ENCODE measurements at places on chromosomes 16 and 17.

GRCh38 chr17:79733692-79734070, 2.9 kb downstream of the ENPP7 start:
- H3K4me1 ChIP-seq = peaks cover 12% of the 10 kb centered on the region
- DNase-seq = no peak
- no peak overlapping the region for H3K4me3 ChIP-seq
- no peaks in the 10 kb centered on the region for H3K36me3 ChIP-seq

- H3K27me3 ChIP-seq = no peaks in the 10 kb centered on the region
- H3K27ac ChIP-seq = no peak overlapping the region
- H3K4me3 ChIP-seq = no peak overlapping the region
- no peak for DNase-seq
- no peaks in the 10 kb centered on the region for H3K36me3 ChIP-seq
- H3K4me1 ChIP-seq = peaks cover 4% of the 10 kb centered on the region
These were observed 118.4 kb upstream of the CDC42EP4 start for GRCh38 chr17:73430165-73430680.

- peaks cover 59% of the 10 kb centered on the region for H3K36me3 ChIP-seq
- no peaks in the 10 kb centered on the region for H3K4me1 ChIP-seq
- no peak for DNase-seq
- H3K4me3 ChIP-seq = no peak overlapping the region
- no peak overlapping the region for H3K27ac ChIP-seq
These were observed 8.9 kb downstream of the EME1 start for GRCh38 chr17:50381920-50382319.

DNA sequence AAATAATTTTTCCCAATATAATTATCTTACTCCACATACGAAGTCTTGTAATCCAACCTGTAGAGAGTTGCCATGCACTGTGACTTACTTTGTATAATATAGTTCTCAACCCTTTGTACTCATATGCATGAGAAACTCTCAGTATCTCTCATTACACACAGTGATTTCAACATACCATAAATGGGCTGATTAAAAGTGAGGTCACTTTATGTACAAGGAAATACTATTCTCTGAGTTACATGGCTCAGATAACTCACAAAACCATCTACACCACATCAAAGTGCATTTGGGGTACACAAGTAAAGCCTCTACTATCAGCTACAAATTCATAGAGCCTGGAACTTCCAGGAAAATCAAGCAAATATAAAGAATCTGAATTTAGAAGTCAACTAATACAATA, 27.9 kb downstream of the SLFN12 start:
- peak; percentile 11 for DNase-seq
- no peaks in the 10 kb centered on the region for H3K4me1 ChIP-seq
- H3K4me3 ChIP-seq = no peak overlapping the region
- peaks cover 19% of the 10 kb centered on the region for H3K36me3 ChIP-seq

DNA sequence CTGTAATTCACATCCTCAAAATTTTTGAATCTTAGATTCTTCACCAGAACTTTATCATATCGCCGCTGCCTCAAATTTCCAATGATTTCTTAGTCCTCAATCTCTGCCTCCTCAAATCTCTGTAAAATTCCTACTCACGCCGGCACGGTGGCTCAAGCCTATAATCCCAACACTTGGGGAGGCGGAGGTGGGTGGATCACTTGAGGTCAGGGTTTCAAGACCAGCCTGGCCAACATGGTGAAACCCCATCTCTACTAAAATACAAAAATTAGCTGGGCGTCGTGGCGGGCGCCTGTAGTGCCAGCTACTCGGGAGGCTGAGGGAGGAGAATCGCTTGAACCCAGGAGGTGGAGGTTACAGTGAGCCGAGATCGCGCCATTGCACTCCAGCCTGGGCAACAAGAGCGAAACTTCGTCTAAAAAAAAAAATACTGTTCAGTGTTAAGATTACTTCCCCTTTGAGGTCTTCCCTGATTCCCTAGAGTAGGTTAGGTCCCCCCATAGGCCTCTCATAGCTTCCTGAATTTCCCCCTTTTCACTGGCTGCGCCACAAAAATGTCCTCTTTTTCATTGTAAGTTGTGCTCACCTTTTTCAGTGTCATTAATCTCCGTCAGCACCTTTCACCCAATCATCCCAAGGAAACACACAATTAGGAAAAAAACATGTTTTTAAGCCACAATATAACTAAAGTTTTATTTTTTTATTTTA, 919 bp upstream of the CBX1 start:
- peak overlapping the region; percentile 81 for H3K4me3 ChIP-seq
- peaks cover 46% of the 10 kb centered on the region for H3K4me1 ChIP-seq
- no peaks in the 10 kb centered on the region for H3K27me3 ChIP-seq
- peak overlapping the region; percentile 89 for H3K27ac ChIP-seq
- no peak for DNase-seq
- H3K36me3 ChIP-seq = no peaks in the 10 kb centered on the region
